GM12878 (cell line): ENCODE measurements at places on chromosomes 5 and 9. TPM values are rescaled to one million over a fixed set of nuclear protein-coding genes. Genes with fewer than 3 reads are reported as not detected.

Gene NMUR2
- polyA plus RNA-seq: not detected in 2 replicates

Gene HNRNPAB
- polyA plus RNA-seq: 139 and 302 TPM in 2 replicates

Gene NRARP
- 0.06 and 0.07 TPM in 2 replicates for polyA plus RNA-seq

Gene NUP214
- 30.6 and 34.5 TPM in 2 replicates for polyA plus RNA-seq

Gene RHOBTB3
- polyA plus RNA-seq: 5.0 and 8.7 TPM in 2 replicates

Gene ARSI
- polyA plus RNA-seq: not detected in 2 replicates

Gene ZMAT2
- polyA plus RNA-seq: 33.8 and 39.8 TPM in 2 replicates

Gene SHISAL2B
- polyA plus RNA-seq: not detected in 2 replicates

Gene ZBTB34
- polyA plus RNA-seq: 1.5 and 1.6 TPM in 2 replicates

Gene FOXI1
- polyA plus RNA-seq: not detected in 2 replicates

Gene BRD3OS
- 11.8 and 13.6 TPM in 2 replicates for polyA plus RNA-seq

Gene HMCN2
- not detected in 2 replicates for polyA plus RNA-seq

Gene C1QTNF3
- 0.14 and 0.42 TPM in 2 replicates for polyA plus RNA-seq

Gene TMEM141
- 47.3 and 48.6 TPM in 2 replicates for polyA plus RNA-seq

Gene CCL21
- polyA plus RNA-seq: not detected in 2 replicates

Gene KCNT1
- 0.04 TPM in 1 of 2 replicates, not detected in the other for polyA plus RNA-seq

DNA sequence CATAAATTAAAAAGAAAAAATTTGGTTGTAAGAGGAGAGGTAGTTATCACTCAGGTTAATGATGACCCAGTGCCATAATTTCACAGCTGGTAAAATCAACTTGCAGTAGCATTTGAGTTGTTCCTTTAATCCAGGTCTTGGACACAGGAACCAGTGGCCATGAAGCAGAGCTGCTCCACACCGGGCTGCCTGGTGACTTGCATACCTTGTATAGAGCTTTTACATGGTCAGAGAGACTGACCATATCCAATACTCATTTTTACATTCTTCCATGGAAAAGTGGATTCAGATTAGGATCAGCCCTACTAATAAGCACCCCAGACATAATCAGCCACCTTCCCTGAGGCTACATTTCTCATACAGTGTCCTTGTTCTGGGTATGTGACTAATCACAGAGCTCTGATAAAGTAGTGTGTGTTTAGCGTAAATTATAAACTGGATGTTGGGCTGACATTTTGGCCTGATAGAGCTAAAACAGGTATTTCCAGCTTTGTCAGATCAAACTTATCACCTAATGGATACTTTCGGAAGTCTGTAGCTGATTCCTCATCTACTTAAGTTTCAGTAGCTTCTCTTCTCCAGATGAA lies 77.0 kb upstream of the ZSWIM6 start:
- no peak for DNase-seq

- no peak for DNase-seq
Observed at GRCh38 chr9:133560311-133560710, 25.8 kb downstream of the ADAMTSL2 start.

- no peak for DNase-seq
Observed at GRCh38 chr5:113446358-113446927, 11.7 kb upstream of the TSSK1B start.

DNA sequence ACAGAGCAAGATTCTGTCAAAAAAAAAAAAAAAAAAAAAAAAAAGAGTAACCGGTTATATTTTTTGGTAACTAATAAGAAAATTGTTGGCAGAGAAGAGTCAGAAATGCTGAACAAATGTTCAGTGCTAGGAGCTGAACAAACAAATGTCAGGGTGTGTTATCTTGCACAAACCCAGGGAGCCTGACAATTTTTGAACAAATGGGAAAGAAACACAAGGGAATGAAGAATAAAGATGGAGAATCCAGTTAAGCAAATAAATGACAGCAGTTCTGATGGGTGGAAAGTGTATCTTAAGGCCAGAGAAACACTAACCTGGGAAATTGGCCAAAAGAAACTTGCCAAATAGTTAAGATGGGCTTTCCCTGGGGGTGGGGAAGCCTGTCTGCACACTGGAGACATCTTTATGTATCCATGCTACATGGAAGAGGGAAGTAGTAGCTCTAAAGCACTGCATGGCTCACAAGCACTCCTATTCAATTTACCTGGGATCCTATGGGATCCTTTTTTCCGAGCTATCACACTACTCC lies 23.7 kb downstream of the KLHL3 start:
- no peak for DNase-seq

- no peak for DNase-seq
Observed at GRCh38 chr5:75558981-75559632, 47.4 kb downstream of the POLK start.

DNA sequence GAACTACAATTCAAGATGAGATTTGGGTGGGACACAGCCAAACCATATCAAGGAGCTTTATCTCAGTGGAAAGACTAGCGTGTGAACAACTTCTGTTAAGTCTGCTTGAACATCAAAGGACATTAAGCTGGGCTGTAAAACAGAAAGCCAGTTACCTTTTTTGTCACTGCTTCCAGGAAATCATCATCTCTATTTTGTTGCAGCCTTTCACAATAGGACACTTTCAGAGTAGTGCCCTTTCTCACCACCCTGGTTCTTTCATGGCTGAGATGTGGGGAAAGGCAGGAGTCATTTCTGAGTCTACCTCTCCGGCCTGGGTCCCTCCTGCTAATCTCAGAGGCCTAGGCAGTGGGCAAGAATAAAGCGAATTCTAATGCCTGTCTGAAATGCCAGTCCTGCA lies 96.2 kb upstream of the PPP1R2B start:
- DNase-seq: no peak

GRCh38 chr9:110546411-110546871 lies 33.1 kb downstream of the SVEP1 start:
- DNase-seq: no peak

GRCh38 chr9:36298566-36298965 lies 40.3 kb upstream of the GNE start:
- no peak for DNase-seq

GRCh38 chr5:1245905-1246576 lies 20.9 kb downstream of the SLC6A18 start:
- DNase-seq: no peak

DNA sequence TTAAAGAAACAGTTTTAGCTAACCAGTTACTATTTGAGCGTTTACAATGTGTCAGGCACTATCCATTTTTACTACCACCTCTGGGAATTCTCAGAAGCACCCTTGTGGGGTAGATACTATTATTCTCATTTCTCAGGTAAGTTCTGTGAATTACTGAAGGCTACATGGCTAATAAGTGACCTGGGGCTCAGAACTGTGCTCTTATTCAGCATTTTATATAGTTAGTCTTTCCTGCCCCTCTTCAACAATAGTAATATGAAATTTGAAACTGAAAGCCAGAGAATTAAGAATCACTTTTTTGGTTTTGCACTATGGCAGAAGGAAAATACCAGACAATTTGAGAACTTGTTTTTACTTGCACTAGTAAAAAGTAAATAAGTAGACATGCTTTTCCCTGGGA lies 11.8 kb downstream of the ELL2 start:
- no peak for DNase-seq

GRCh38 chr5:11247224-11247623 lies 486.2 kb upstream of the DAP start:
- no peak for DNase-seq

- no peak for DNase-seq
Observed at GRCh38 chr5:89028595-89029285, 145.8 kb upstream of the MEF2C start.

GRCh38 chr5:154189256-154189818 lies 1.2 kb upstream of the GALNT10 start:
- no peak for DNase-seq

DNA sequence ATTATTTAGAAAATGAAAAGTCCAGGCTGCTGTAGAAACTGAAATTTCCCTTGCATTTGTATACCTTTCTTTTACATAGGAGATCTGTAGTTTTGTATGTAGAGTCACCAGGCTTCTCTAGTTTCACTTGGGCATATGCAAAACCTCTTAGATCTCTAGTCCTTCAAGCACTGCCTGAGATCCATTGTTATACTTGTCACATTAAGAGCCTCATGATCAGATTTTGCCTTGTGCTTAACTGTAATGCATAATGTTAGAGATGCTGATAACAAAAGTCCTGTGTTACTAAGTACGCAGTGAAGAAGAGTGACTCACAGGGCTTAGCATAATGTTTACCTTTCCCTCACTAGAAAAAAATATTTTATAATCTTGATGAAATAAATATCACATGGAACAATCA lies 250.2 kb downstream of the CYLC2 start:
- no peak for DNase-seq

GRCh38 chr9:79134654-79135053 lies 437.1 kb upstream of the TLE4 start:
- no peak for DNase-seq

DNA sequence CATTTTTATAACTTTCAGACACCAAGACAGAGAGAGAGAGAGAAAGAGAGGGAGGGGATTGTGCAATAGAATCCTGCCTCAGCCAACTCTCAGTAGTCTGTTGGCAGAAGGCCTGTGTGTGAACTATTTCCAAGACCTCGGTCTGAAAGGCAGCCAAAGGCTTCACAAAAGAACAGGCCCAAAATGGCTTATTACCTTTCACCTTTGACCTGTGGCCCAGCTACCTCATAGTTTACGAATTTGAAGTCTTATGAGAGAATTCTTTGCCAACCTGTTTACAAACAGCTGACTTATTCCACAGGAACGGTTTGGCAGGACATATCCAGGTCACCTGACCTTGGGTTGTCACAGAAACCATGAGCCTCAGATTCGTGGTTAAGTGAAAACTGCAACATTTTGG lies 48.6 kb downstream of the NR2F1-AS1 start:
- DNase-seq: no peak

- no peak for DNase-seq
Observed at GRCh38 chr5:154385236-154385512, 60.6 kb upstream of the SAP30L start.

DNA sequence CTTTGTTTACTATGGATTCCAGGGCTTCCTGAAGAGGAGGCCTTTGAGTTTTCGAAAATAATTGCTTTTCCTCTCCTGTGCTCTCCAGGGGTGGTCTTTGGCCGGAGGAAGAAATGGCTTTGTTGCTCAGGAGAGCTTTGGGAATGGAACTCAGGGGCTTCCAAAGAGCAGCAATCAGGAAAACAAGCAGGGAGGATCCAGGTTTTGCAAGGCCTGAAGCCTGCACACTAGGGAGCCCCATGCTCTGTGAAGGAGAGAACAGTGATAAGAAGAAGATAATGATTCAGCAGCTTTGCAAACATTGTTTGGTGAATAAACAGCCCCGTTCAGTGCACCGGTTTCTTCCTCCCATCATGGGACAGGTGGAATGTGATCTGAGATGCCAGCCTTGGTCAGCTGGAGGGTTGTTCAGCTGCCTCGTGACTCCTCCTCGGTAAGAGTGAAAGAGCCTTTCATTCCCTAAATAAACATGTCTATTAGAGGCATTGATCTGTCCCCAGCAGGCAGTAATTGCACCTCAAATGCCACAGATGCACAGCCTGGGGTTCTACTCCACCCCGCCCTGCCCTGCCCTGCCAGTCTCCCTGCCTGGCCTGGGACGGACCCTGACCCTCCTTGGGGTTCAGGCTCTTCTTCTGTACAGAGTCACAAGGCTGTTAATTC lies 11.5 kb upstream of the ALDH1B1 start:
- no peak for DNase-seq

DNA sequence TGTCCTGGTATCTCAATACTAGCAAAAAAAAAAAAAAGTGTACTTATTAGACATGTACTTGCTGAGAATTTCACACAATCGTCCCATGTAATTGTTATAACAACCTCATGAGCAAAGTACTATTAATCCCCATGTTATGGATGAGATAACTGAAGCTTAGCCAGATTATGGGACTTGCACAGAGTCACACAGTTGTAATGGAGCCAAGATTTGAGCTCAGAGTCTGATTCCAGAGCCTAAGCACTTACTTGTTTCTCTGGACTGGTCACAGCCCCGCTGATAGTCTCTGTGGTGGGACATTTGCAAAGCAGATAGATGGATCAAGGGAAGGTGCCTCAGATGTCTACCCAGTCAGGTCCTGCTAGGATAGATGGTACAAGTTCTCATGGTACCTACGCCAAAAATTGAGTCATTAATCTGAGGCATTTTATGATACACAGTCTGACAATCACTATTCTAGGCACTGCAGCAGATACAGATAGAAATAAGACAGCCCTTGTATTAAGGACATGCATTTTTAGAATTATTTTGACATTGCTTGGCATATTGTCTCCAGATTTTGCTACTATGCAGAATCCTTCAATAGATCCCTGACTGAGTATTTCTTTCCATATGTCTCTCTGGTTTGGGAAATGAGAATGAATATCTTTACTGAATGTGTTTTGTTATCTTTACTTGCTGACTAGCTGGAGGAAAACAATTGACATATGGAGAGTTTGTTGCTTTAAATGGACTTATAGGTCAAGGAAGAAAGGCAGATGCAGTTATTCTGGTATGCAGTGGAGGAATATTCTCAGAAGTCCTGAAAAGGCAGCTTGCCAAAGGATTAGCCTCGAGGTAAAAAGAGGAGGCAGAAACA lies 149.5 kb downstream of the ADAMTSL1 start:
- DNase-seq: no peak

DNA sequence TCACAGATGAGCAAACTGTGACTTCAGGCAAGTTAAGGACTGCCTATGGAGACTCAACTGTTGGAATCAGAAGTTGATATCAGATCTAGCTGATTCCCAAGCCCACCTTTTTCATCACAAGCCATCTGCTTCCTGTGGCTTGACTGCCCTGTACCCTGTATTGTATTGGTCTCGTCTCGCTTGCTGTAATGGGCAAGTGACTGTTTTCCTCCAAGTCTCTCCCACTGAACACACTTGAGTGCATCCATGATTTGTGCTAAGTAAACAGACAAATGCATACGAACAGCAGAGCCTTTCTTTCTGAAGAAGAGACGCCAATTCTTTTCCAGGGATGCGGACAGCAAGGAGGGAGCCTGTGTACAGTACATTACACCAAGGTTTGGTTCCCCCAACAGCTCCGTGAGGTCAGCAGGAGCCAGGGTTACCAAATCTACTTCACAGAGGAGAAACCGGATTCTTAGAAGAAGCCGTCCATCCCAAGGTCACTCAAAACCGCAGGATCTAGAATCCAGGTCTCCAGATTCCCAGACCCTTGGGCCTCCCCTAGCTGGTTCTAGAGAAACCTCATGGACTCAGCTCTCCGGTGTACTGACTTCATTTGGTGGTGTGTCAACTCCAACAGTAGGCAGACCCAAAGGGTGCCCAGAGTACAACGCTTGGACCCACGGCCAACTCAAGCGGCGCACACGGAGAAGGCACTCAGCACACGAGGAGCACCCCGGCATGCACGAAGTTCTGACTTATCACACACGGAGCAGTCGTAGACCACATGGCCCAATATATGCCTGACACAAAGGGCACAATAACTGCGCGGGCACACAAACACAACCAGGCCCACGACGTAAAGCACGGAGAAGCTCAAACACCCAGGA lies 1.1 kb downstream of the BAG1 start:
- no peak for DNase-seq

GRCh38 chr5:119321569-119322311 lies 34.1 kb upstream of the TNFAIP8 start:
- no peak for DNase-seq

DNA sequence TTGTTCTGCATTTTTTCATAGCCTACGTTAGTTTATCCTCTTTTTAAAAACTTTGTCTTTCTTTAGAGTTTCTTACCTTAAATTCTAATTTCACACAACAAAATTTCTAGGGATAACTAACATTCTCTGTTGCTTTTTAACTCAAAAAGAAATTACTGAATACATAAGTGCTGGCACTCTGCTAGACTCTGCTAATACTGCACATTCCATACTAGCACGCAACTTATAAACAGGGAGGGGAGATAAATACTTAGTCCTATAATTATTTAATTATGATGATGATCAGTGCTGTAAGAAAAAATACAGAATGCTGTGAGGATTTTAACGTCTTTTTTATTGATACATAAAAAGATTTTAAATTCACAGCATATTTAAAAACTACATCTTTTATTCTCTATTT lies 25.1 kb downstream of the RNF145 start:
- DNase-seq: no peak
